ENCODE measurements at places on chromosomes 11 and 22. TPM values are rescaled to one million over a fixed set of nuclear protein-coding genes. Genes with fewer than 3 reads are reported as not detected.
A peak's percentile ranks its signal among the peaks of the same experiment; 100 is the strongest.

GRCh38 chr22:19762568-19763457 lies 2.2 kb downstream of the TBX1 start:
- peaks cover 20% of the 10 kb centered on the region for H3K4me1 ChIP-seq
- DNase-seq: no peak
- peaks cover 85% of the 10 kb centered on the region for H3K27me3 ChIP-seq
- no peak overlapping the region for H3K4me3 ChIP-seq

DNA sequence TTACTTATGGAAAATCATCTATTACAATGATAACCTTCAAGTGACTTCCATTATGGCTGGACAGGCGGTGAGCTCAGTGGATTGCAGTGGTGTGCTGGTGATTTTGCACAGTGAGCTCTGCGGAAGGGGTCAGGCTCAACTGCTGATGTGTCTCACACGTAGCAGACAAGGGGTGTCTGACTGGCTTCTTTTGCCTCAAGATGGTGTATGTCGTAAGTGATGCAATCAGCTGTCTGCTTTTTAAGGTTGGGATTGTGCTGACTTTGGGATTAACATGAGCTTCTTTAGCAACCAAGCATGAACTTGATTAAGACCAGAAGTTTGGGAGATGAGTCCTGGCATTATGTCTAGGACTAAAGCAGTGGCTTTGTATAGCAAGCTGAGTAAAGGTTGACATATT lies 49.5 kb downstream of the POLD3 start:
- no peak for DNase-seq
- no peak overlapping the region for H3K27ac ChIP-seq
- H3K36me3 ChIP-seq: peaks cover 35% of the 10 kb centered on the region

GRCh38 chr22:19526702-19527111 lies 2.5 kb upstream of the CLDN5 start:
- H3K27me3 ChIP-seq: peaks cover 53% of the 10 kb centered on the region
- DNase-seq: peak; percentile 51
- H3K36me3 ChIP-seq: no peaks in the 10 kb centered on the region
- no peak overlapping the region for H3K4me3 ChIP-seq
- H3K27ac ChIP-seq: peak overlapping the region; percentile 26

DNA sequence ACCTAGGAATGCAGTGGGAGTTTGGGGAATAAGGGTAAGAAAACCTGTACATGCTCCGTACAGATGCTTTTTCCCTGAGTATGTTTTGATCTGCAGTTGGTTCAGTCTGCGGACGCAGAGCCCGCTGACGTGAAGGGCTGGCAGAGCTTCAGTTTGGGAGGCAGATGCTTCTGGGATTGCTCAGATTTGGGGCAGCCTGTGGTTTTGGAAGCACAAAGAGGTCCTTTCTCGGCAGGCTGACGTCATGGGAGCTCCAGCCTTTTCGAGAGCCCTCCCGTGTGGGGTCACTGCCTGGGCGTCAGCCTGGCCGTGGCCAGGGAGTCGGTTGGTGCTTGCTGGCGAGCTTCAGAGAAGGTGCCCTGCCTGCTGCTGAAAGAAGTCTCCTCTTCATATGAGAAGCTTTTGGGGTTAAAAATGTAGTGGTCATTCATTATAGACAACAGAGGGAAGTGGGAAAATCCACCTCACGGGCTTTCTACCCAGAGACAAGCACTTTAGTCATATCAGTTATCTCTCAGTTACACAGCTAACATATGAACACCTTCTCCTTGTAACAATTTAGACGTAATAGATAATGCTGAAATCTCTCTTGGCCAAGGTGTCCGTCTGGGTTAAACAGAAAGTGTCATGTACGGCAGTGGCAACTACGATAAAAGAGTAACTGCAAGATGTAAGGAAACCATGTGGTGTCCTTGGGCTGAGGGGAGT lies 26.8 kb downstream of the TPCN2 start:
- H3K27ac ChIP-seq: no peak overlapping the region
- H3K27me3 ChIP-seq: no peaks in the 10 kb centered on the region
- no peak for DNase-seq
- H3K36me3 ChIP-seq: peaks cover 47% of the 10 kb centered on the region
- H3K4me3 ChIP-seq: no peak overlapping the region

DNA sequence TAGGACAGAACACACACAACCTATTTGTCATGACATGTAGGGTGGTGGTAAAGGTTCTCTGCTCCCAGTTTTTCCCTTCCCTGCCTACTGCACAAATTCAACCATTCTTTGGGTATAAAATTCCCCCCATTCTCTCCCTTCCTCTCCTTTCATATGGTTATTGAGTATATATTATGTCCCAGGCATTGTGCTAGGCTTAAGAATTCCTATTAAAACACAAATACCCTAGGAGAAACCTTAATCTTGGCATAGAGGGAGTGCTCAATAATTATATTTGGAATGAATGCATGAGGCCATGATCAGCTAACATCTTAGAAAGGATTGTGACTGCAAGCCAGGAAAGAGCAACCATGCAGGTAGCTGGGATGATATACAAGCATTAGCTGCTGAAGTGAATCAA lies 120.4 kb upstream of the MTMR2 start:
- DNase-seq: no peak
- H3K27me3 ChIP-seq: no peaks in the 10 kb centered on the region
- no peak overlapping the region for H3K4me3 ChIP-seq
- no peak overlapping the region for H3K27ac ChIP-seq

GRCh38 chr22:21857481-21857914 lies 9.9 kb downstream of the MAPK1 start:
- no peak overlapping the region for H3K4me3 ChIP-seq
- H3K4me1 ChIP-seq: peaks cover 70% of the 10 kb centered on the region
- DNase-seq: no peak
- no peaks in the 10 kb centered on the region for H3K27me3 ChIP-seq
- no peaks in the 10 kb centered on the region for H3K36me3 ChIP-seq
- H3K27ac ChIP-seq: no peak overlapping the region

- no peak for DNase-seq
- no peaks in the 10 kb centered on the region for H3K27me3 ChIP-seq
- H3K36me3 ChIP-seq: no peaks in the 10 kb centered on the region
- no peaks in the 10 kb centered on the region for H3K4me1 ChIP-seq
Observed at GRCh38 chr11:119634301-119634700, 94.7 kb downstream of the NECTIN1 start.

DNA sequence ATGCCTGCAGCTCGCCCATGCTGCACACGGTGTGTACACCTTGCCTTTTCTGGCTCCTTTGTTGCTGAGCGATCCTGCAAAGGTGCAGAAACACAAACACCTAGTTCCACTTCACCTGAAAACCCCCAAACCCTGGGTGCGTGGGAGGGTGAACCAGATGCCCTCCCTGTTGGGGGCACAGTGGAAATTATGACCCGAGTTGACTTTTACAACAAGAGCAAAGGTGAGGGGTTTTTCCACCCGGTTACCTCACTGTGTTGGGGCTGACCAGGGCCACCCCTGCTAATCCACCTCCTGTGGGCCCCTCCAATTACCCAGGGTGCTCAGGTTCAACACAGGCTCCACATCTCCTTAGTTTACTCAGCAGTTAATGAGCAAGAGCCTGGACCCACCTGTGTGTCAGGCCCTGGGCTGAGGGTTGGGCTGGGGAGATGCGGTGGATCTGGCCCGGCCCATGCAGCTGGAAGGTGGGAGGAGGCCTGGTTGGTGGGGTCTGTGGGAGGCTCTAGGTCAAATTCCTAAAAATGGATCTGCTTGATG lies 42.1 kb downstream of the LRRC32 start:
- H3K4me1 ChIP-seq: peaks cover 36% of the 10 kb centered on the region
- no peak for DNase-seq
- no peak overlapping the region for H3K4me3 ChIP-seq
- no peaks in the 10 kb centered on the region for H3K36me3 ChIP-seq

- H3K27ac ChIP-seq: no peak overlapping the region
- peaks cover 6% of the 10 kb centered on the region for H3K4me1 ChIP-seq
- DNase-seq: no peak
- no peaks in the 10 kb centered on the region for H3K27me3 ChIP-seq
Observed at GRCh38 chr11:63551889-63552266, 11.3 kb downstream of the PLAAT2 start.

- no peak overlapping the region for H3K27ac ChIP-seq
- no peak overlapping the region for H3K4me3 ChIP-seq
- H3K36me3 ChIP-seq: no peaks in the 10 kb centered on the region
- no peaks in the 10 kb centered on the region for H3K27me3 ChIP-seq
- no peaks in the 10 kb centered on the region for H3K4me1 ChIP-seq
Observed at GRCh38 chr11:37946155-37946766, 1348.2 kb upstream of the RAG2 start.

DNA sequence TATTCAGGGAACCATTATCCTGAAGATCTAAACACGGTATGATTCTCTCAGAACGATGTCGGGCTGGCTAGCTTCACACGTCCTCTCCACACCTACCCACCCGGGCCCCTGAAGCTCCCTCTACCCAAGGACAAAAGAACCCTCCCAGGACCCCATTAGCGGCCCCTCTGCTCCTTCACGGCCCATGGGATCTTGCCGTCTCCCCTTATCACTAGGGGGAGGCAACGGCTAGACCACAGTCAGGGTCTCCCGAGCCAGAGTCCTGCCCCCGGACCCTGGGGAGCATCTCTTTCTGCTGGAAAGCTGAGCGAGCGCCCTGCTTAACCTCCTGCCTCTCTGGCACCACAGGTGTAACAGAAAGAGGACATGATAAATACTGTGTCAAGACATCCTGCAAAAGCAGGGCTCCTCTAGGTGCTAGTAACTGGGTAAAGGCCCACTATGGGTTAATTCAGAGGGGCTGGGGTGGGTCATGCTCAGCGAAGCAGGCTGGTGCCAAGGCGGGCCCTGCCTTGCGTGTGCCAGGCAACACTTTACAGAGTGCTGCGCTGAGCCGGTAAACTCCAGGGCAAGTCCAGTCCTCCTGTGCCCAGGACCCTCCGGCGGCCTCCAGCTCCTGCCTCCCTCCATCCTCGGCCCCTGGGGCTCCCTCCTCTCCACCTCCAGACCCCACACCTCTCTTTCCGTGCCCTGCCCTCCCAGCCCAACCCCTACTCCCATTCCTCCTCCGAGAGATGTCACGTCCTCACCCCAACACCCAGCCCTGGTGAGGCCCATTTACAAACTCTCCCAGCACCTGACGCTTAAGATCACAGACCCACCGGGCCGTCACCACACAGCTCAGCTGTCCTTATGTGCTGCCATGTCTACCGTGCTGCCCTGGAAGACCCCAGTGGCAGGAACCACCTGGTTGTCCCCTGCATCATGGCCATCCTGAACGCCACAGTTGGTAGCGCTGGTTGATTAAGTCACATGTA lies 3.0 kb downstream of the TOLLIP start:
- H3K36me3 ChIP-seq: peaks cover 7% of the 10 kb centered on the region
- no peak for DNase-seq
- no peaks in the 10 kb centered on the region for H3K27me3 ChIP-seq
- H3K27ac ChIP-seq: no peak overlapping the region
- peaks cover 68% of the 10 kb centered on the region for H3K4me1 ChIP-seq

DNA sequence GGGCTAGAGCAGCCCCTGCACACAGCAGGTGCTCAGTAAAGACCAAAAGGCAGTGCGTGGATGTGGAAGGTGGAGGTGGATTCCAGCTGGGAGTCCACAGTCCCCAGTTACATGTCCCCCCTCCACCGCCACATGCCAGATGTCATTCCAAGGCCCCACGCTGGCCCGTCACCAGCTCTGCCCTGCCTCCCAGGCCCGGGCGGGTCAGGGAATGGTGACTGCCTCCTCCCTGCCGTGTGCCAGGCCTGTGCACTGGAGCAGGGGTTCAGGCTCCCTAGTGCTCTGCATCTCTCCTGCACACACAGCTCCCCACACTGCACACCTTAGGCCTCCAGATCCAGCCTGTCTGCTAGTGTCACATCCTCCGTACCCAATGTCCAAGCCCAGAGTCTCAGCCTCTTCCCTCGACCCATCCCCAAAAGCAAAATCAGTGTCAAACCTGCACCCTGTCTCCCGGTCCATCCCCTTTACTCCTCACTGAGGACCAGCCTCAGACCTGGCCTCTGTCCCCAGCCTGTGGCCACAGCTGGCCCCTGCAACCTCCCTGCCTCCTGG lies 40.2 kb upstream of the PRODH start:
- H3K27ac ChIP-seq: no peak overlapping the region
- no peaks in the 10 kb centered on the region for H3K36me3 ChIP-seq
- no peaks in the 10 kb centered on the region for H3K4me1 ChIP-seq
- H3K4me3 ChIP-seq: no peak overlapping the region

- H3K4me3 ChIP-seq: no peak overlapping the region
- no peaks in the 10 kb centered on the region for H3K4me1 ChIP-seq
- no peaks in the 10 kb centered on the region for H3K27me3 ChIP-seq
- no peak overlapping the region for H3K27ac ChIP-seq
- no peaks in the 10 kb centered on the region for H3K36me3 ChIP-seq
- peak; percentile 59 for DNase-seq
Observed at GRCh38 chr11:69874178-69874983, 55.2 kb upstream of the FGF3 start.

GRCh38 chr11:93740031-93740729 lies 1.1 kb downstream of the TAF1D start:
- DNase-seq: peak; percentile 68
- H3K36me3 ChIP-seq: peaks cover 38% of the 10 kb centered on the region
- peak overlapping the region; percentile 86 for H3K4me3 ChIP-seq
- peak overlapping the region; percentile 94 for H3K27ac ChIP-seq
- no peaks in the 10 kb centered on the region for H3K27me3 ChIP-seq
- H3K4me1 ChIP-seq: peaks cover 46% of the 10 kb centered on the region

DNA sequence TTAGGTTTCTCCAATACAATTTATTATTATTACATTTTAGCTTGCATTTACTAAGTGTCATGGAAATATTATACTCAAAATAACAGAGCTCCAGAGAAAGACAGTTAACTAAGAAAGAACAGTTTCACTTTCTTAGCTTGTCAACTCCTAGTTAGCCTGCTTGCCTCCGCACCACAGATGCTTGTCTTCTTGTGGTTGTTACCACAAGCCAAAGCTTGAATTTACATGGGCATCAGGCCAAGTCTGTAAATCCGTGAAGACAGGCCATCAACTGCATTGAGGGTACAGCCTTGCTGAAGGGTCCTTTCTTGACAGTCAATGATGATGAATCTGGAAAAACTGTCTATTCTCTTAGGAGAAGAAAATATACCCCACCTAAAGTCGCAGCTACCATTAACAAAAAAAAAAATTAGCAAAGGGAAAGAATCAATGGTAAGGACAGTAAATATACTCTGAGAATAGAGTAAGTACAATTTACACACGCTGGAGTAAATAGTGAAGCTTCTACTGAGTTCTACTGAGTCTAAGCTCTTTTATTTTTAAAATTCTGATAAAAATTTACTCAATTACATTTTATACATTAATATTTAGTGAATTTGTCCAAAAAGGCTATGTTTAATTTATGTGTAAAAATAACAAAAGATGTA lies 15.6 kb upstream of the DENND5A start:
- no peaks in the 10 kb centered on the region for H3K27me3 ChIP-seq
- no peak overlapping the region for H3K4me3 ChIP-seq
- H3K36me3 ChIP-seq: peaks cover 25% of the 10 kb centered on the region
- no peaks in the 10 kb centered on the region for H3K4me1 ChIP-seq

GRCh38 chr22:39463931-39464390 lies 7.1 kb downstream of the MGAT3 start:
- H3K36me3 ChIP-seq: no peaks in the 10 kb centered on the region
- peak; percentile 96 for DNase-seq
- H3K4me3 ChIP-seq: no peak overlapping the region
- H3K27ac ChIP-seq: peak overlapping the region; percentile 36

The SLC1A2 gene
- total RNA-seq: 2.5 TPM

The OR52I1 gene
- total RNA-seq: not detected

The OR5B21 gene
- total RNA-seq: not detected

The RFPL2 gene
- total RNA-seq: not detected

The PKNOX2 gene
- 17.8 TPM for total RNA-seq

The SLCO2B1 gene
- 204 TPM for total RNA-seq

The UBQLNL gene
- 0.72 TPM for total RNA-seq

The KAT5 gene
- total RNA-seq: 77.5 TPM

The LINC01488 gene
- total RNA-seq: not detected
